ENCODE measurements at places on chromosomes 16 and 17.

- DNase-seq, result no peak
Measured at GRCh38 chr17:903691-904481, 75.7 kb downstream of the NXN start.

DNA sequence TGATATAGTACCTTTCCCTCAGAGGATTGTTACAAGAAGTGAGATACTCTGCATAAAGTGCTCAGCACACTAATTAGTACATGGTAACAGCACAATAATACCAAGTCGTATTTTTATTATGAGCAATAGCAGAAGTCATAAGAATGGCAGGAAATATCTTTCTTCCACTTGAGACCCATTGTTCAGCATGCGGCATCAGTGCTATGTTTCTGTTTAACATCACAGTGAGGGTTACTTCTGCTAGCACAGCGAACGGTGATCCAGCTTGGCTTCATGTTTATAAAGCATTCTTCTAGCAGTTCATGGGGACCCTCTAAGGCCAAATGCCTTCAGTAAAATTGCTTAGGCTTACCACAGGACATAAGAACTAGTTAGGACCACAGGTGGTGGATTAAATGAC lies 83.1 kb downstream of the MYO1D start:
- no peak for DNase-seq

GRCh38 chr17:64209356-64209941 lies 53.6 kb downstream of the TEX2 start:
- no peak for DNase-seq

- DNase-seq, result peak; percentile 43
Measured at GRCh38 chr17:48505788-48506187, 25.0 kb downstream of the HOXB1 start.

DNA sequence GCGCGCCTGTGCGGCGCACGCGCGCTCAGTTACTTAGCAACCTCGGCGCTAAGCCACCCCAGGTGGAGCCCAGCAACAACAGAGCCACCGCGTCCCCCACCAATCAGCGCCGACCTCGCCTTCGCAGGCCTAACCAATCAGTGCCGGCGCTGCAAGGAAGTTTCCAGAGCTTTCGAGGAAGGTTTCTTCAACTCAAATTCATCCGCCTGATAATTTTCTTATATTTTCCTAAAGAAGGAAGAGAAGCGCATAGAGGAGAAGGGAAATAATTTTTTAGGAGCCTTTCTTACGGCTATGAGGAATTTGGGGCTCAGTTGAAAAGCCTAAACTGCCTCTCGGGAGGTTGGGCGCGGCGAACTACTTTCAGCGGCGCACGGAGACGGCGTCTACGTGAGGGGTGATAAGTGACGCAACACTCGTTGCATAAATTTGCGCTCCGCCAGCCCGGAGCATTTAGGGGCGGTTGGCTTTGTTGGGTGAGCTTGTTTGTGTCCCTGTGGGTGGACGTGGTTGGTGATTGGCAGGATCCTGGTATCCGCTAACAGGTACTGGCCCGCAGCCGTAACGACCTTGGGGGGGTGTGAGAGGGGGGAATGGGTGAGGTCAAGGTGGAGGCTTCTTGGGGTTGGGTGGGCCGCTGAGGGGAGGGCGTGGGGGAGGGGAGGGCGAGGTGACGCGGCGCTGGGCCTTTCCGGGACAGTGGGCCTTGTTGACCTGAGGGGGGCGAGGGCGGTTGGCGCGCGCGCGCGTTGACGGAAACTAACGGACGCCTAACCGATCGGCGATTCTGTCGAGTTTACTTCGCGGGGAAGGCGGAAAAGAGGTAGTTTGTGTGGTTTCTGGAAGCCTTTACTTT lies at the start of gene UBB:
TSS of gene UBB (plus strand) at position 452 of the 856 bp plus-strand sequence. CDS start 817 bp downstream, outside the sequence.
- DNase-seq, result peak; percentile 95

- DNase-seq, result no peak
Measured at GRCh38 chr16:86930001-86930400, 351.7 kb downstream of the FOXL1 start.

DNA sequence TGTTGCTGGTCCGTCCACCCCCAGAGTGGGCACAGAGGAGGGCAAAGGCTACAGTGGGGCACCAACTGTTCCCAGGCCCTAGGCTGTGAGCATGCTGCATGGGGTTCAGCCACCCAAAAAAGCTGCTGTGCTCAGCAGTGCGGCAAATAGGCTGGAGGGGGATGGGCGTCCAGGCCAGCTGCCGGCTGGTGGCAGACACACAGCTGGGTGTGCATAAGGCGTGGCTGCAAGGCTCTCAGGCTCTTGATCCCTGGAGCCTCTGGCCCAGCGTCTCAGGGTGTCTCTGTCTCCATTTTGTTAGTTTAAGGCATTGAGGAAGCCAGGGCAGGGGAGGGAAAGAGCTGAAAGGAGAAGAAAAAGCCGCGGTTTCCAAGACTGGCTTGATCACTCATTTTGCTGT lies 8.8 kb downstream of the RPL19 start:
- no peak for DNase-seq

- DNase-seq, result no peak
Measured at GRCh38 chr16:87822108-87822970, 47.0 kb downstream of the SLC7A5 start.

- no peak for DNase-seq
Measured at GRCh38 chr17:80270104-80270503, 9.5 kb downstream of the RNF213 start.

GRCh38 chr17:56257075-56257474 lies 103.8 kb downstream of the ANKFN1 start:
- no peak for DNase-seq

DNA sequence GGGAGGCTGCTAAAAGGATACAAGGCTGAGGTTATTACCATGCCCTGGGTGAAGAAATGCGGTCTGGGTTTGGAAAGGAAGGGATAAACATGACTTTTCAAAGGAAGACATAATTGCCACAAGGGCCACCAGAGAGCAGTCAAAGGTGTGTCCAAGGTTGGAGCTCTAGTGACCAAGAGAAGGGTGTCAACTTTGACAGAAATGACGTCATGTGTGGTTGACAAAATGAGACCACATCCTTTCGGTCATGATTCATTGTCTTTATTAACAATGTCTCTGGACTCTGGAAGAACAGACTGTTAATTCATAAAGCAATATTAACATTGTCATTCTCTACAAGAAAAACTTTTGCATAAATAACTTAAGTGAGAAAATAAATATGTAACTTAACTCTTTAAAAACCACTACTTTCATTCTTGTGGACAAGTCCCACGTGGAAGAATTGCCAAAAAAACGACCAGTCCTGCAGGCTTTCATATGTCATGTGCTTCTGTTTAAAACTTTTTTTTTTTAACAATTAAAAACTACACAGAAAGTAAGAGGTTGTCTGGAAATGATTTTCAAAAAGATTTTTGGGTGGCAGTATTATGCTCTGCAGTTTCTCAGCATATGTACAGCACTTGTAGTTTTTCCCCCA lies 5.0 kb downstream of the SOST start:
- DNase-seq, result no peak

- DNase-seq, result no peak
Measured at GRCh38 chr17:81422776-81423697, 27.8 kb downstream of the BAHCC1 start.

- no peak for DNase-seq
Measured at GRCh38 chr16:10972819-10973464, 28.6 kb downstream of the CLEC16A start.

- peak; percentile 87 for DNase-seq
Measured at GRCh38 chr16:78002915-78003538, 19.3 kb upstream of the CLEC3A start.

GRCh38 chr17:8922451-8922850 lies 43.1 kb downstream of the PIK3R5 start:
- DNase-seq, result no peak

- DNase-seq, result no peak
Measured at GRCh38 chr17:42456223-42457106, 2.2 kb upstream of the ATP6V0A1 start.

GRCh38 chr17:37025847-37026530 lies 77.2 kb downstream of the AATF start:
- peak; percentile 18 for DNase-seq

- no peak for DNase-seq
Measured at GRCh38 chr16:70493802-70494201, 29.6 kb downstream of the COG4 start.

DNA sequence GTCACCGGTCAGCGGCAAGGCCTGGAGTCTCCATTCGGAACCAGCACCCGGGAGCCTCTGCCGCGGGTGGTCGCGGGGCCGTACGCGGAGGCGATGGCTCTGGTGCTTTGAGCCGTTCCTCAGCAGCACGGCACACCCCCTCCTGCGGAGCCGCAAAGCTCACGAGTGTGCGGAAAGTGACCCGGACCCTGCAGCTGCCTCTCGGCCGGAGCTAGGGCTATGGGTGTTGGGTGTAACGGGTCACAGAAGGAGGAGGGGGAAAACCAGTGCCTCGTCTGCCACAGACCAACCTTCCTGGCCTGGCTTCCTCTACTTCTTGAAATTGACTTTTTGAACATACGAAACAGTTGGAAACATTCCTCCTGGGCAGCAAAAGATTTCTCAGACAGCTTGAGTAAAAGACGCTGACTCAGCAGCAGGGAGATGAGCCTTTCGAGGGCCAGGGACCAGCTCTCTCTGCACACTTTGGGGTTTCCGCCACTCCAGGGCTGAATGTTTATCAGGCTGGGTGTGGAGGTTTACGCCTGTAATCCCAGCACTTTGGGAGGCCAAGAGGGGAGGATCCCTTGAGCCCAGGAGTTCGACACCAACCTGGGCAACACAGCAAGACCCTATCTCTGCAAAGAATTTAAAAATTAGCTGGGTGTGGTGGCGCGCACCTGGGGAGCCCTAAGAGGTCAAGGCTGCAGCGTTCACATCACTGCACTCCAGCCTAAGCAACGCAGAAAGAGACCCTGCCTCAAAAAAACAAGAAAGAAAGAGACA lies 26.4 kb upstream of the PITPNA start:
- DNase-seq, result no peak

- no peak for DNase-seq
Measured at GRCh38 chr17:76449126-76449525, 3.8 kb downstream of the UBE2O start.

GRCh38 chr17:45248132-45248957 lies 13.5 kb downstream of the SPATA32 start:
- peak; percentile 85 for DNase-seq

GRCh38 chr16:73614131-73614530 lies 566.2 kb upstream of the ZFHX3 start:
- DNase-seq, result no peak

GRCh38 chr16:30724641-30725417 lies 23.4 kb upstream of the PHKG2 start:
- no peak for DNase-seq

- DNase-seq, result no peak
Measured at GRCh38 chr17:56172517-56172982, 19.3 kb downstream of the ANKFN1 start.

DNA sequence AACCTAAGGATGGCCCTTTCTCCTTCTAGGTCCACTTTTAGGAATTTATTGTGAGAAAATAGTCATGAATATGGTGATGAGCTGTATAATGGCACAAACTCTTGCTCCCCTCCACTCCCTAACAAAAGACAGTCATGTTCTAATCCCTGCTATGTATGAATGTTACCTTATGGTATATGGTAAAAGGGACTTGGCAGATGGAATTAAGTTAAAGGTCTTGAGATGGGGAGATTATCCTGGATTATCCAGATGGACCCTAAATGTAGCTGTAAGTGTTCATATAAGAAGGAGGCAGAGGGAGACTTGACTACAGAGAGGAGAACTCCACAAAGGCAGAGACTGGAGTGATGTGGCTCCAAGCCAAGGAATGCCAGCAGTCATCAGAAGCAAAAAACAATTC lies 296.1 kb downstream of the SOX9 start:
- no peak for DNase-seq

- peak; percentile 27 for DNase-seq
Measured at GRCh38 chr17:62892870-62893338, 73.1 kb upstream of the TANC2 start.

DNA sequence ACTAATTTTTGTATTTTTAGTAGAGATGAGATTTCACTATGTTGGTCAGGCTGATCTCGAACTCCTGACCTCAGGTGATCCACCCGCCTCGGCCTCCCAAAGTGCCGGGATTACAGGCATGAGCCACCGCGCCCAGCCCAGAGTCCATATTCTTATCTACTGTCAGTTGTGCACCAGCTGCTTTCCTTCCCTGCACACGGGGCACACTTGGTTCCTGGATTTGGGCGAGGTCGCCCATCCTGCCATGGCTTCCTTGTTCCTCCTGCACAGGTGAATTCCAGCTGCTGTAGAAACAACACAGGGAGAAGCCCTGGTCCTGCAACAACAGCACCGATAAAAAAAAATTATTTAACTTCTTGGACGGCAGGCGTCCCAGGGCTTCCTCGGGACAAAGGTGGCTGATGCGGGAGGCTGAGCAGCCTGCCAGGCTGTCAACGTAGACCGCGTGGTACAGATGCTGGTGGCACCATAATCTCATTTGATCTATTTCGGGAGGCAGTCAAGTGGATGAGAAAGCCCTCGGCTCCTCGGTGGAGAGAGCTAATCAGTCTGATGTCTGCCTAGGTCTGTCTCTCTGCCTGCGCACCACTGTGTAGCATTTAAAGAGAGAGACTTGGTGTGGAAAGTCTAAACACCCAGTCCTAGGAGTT lies 19.1 kb downstream of the RGS9 start:
- no peak for DNase-seq

GRCh38 chr17:69567130-69567529 lies 152.6 kb downstream of the MAP2K6 start:
- DNase-seq, result no peak

DNA sequence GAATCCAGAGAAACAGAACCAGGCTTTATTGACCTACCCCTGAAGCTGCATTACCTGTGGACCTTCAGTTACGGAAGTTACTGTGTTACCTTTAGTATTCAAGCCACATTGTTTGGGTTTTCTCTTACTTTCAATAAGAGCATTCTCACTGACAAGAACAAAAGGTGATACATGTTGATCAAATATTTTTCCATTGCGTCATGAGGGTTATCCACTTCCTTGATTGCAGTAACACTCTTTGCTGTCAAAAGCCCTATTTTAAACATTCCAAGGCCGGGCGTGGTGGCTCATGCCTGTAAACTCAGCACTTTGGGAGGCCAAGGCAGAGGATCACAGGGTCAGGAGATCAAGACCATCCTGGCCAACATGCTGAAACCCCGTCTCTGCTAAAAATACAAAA lies 28.6 kb upstream of the PAFAH1B1 start:
- DNase-seq, result no peak

DNA sequence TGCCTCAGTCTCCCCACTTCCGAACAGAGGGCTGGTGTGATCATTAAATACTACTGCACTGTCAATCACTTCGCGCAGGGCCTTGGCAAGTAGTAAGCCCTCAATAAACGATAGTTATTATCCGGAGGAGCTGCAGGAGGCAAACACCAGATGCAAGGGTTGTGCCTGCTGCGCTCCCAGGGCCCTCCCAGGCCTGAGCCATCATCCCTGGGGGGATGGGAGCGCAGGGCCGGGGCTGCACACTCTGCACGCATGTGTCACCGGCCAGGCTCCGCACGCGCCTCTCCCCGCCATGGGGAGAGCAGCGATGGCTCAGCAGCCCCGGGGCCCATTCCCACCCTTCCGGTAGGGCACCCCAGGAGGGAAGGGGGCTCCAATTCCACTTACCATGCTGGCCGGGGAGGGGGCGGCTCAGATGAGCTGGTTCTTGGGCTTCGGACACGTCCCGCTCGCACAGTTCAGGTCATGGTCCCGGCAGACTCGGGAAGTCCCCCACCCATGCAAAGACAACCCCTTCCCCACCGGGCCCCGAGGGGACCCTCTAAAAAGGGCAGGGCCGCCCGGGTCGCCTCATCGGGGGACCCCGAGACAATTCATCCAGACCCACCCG lies 681 bp downstream of the XPO6 start:
- peak; percentile 84 for DNase-seq

Measured in stimulated activated CD4-positive, alpha-beta T cell treated with anti-CD3 and anti-CD28 coated beads, Interleukin-15, amount 100 ng/mL, for 24 hours (primary cell).